AG04450 (cell line): ENCODE measurements at places on chromosomes 3 and 15.

- DNase-seq: no peak
These were observed 30.2 kb upstream of the FURIN start for GRCh38 chr15:90838139-90838538.

- DNase-seq: no peak
These were observed 69.5 kb downstream of the CADPS start for GRCh38 chr3:62805580-62806277.

DNA sequence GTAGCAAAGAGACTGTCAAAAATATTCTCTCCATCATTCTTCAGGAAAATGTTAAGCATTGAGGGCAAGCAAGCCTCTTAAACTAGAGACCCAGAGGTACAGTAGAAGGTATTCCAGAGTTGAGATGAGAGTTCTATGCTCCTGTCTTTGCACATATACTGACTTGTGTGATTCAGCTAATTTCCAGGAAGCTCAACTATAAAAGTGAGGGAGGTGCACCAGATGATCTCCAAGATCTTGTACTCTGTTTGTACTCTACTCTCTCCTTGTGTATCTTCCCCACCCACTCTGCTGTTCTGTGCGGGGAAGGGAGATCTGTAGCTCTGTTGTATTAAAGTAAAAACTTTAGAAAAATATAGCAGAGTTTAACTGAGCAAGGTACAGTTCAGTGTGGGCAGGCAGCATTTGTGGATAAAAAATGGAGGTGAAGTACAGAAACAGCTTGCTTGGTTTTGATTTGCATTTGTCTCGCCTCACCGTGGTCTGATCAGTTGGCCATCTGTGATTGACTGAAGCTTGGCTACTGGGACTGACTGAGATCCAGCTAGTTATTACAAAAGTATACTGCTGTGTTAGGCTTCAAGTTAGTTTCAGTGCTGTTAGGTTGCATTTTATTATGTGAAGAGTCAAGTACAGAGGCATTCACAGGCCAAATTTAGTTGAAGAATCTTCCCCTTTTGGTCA, 463.1 kb upstream of the GOLIM4 start:
- no peak for DNase-seq

- DNase-seq: no peak
These were observed 106.2 kb upstream of the AGTR1 start for GRCh38 chr3:148591525-148591924.

GRCh38 chr3:141401573-141402475, 33.5 kb downstream of the ZBTB38 start:
- DNase-seq: no peak

- DNase-seq: no peak
These were observed 123.0 kb upstream of the PROK2 start for GRCh38 chr3:71907996-71908395.

DNA sequence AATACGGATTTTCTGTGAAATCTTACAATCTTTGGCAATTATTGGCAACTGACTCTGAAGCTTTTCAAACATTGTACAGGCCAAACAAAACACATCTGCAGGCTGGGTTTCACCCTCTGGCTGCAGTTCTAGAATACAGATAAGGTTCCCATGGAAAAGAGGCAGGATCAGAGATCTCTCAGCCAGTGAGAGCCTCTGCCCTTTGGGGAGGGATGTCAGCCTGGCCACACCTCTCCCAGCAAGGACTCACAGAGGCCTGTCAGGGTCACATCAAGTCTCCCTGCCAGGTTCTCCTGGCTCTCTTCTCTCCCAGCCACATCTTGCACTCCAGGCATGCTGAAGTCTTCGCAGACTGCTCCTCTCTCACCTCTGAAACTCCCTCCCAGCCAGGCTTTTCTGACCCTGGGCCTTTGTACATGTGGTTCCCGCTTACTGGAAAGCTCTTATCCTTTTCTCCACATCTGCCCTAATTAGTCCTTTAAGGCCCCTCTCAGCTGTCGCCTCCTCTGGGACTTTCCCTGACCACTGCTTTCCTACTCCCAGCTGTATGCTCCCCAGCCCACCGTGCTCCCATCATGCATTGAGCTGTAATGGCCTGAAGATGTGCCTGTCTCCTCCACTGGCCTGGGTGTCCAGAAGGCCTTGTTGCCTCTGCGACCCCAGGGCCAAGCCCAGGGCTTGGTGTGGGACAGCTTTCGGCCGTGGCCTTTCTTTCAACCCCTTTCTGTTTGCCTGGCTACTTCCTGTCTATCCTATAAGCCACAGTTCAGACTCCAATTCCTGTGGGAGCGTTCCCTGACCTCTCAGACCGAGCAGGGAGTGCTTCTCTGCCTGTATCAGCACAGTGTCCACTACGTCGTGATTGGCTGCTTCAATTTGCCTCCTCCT, 4.3 kb downstream of the RBP1 start:
- peak; percentile 48 for DNase-seq

GRCh38 chr15:64006642-64007041, 39.6 kb downstream of the DAPK2 start:
- no peak for DNase-seq

- DNase-seq: no peak
These were observed 29.0 kb upstream of the FURIN start for GRCh38 chr15:90839187-90840071.

DNA sequence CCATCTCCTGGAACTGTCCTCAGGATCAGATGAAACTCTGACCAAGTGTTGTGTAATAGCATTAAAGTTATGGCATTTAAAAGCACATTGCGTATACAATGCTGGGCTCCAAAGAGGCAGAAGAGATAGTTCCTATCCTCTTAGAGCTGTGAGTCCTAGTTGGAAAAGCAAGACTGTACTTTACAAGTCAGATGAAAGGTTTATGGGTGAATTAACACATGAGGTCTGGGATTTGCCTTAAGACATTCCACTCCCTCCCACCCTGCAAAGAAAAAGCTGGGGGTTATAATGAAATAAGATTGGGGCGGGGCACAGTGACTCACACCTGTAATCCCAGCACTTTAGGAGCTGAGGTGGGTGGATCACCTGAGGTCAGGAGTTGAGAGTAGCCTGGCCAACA, 35.6 kb downstream of the SNAPC5 start:
- no peak for DNase-seq

DNA sequence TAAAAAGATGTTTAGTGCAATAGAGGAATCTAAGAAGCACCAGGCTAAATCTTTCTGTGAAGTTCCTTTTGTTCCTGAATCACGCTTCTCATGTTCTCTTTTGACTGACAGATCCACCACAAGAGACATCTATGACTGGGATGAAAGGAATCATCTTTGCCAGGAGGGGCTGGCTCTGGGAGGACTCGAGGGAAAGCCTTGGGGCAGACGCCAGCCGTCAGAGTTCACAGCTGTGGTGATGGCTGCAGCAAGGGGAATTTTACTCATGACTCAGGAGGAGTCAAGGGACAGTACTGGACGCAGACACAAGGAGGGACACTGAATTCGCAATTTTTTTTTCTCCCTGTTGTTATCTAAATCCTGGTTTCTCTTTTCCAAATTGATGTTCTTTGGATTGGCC, 38.7 kb downstream of the C3orf38 start:
- no peak for DNase-seq

DNA sequence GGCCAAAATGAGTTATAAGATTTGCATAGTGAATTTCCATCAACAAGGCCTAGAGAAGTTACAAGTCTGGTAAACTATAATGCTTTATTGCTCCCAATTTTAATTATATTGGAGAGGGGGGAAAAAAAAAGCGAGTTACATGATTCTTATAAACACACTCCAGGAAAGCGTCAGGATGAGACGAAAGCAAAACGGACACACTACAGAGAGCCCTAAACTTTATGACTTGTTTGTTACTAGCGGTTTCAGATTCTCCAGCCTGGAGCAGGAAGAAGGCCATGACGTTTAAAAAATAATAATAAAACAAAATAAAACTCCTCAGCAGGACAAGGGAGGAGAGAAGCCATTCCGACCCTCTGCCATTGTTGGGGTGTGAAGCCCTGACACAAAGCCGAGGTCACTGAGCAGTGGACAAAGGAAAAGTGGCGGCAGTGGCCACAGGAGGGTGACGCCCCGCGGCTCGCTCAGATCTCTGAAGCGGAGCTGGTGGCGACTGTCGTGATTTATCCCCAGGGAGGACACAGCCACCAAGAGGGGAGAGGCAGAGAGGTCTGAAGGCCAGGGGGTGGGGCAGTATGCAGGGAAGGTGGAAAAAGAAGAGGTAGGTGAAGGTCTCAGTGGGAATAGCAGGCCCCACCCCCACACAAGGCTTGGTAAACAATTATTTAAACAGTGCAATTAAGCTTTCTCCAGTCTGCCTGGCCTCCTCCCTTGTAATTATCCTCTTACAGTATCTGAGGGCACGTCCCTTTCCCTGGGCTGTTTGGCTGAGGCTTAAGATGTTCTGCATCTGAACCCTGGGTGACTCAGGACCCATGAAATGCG, 45.3 kb downstream of the ADAMTS9 start:
- no peak for DNase-seq

DNA sequence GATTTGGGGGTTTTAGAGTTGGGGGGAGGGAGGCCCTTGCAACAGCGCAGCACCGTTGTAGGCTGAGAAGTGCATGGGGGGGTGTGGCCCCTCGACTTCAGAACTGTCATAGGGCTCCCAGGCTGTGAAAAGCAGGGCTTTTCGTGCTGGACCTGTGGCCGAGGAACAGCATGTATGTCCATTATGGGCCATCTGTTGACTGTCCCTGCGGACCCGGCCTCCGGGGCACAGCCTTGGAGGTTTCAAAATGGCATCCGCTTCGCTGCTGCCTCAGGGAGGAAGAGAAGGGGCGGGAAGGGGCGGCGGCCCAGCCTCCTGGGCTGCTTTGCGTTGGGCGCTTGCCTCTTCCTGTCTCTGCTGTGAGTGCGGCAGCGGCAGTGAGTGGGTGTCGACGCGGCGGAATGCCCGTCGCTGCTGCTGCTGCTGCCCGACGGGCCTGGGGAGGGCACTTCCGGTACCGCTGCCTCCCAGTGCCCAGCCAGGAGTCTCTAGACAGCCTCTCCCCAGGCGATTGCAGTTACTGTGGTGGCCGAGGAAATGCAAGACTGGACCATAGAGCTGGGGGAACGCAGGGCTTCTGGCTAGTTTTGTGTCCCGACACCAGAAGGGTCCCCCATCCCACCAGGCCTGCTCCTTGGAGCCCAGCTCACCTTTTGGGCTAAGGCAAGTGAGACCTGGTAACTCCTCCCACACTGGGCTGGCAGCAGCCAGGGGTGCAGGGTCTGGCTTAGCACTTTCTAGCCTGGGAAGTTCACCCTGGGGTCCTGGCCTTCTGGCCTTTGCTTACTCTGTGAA, 1.9 kb downstream of the GNAI2 start:
- DNase-seq: no peak

GRCh38 chr15:60800299-60801072, 321.5 kb upstream of the ICE2 start:
- DNase-seq: no peak

DNA sequence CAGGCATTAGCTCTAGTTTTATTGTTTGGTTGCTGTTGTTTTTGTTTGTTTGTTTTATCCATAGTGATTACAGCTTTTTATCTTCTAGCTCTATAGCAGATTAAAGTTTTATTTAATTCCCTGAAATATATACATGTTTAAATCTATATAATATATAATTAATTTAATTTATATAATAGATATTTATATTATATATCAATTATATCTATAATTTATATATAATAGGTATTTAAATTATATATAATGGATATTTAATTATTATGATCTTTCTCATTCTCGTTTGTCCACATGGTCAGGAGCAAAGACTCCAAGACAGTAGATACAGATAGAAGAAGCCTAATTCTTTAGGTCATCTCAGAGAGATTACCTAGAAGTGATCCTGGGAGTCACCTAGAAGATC, 238.8 kb upstream of the GPR149 start:
- DNase-seq: no peak

DNA sequence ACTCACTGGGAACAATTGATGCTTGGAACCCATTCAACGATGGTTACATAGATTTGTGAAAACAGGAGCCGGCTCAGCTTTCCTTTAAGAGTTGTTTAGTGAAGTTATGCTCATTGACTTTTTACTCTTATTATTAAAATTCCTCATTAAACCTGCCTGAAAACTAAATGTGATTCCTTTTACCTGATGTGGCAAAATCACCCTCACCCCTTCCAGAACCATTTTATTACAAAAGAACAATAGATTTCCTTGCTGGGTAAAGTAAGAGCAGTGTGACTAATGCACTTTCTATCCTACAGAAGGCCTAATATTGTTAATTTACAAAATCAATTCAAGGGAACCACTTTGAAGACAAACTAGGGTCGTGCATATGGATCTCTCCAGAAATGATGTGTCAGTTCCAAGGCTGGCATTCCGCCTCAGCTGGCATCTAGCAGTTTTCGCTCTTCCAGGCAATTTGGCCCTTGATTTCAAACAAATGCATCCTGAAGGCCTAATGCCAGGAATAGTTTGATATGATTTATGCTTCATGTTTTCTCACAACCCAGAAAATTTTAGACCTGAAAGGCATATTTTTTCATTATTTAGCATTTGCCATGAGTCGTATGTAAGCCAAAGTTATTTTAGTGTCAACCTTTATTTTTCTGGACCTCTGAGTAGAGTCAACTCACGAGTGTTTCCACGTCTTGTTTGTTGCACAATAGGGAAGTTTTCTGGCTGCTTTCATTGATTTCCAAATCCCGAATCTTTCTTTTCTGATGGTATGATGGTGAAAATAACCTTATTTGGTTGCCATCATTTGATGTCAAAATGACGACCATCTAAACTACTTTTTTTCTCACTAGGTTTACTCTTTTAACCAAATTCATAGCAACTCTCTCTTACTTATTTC, 447.8 kb downstream of the MECOM start:
- no peak for DNase-seq

DNA sequence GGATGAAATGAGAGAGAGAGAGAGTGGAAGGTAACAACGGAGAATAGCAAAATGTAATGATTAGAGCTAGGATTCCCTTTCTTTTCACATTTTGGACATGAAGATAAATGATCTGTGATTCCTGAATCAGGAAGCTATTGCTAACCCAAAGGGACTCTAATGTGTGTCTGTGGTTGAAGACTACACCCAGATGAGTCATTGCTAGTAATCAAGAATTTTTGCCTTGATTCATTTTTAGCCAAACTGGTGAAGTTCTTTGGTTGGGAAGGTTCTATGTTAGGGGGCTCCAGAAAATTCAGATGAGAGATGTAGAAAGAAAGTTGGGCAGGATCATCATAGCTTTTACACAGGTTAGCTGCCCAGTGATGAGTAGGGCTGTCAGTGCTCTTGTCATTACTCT, 116.4 kb downstream of the DUT start:
- DNase-seq: no peak

GRCh38 chr15:91872356-91873137, 19.0 kb downstream of the SLCO3A1 start:
- no peak for DNase-seq

GRCh38 chr3:9091486-9092235, 128.4 kb upstream of the RAD18 start:
- no peak for DNase-seq

GRCh38 chr3:180229113-180229512, 192.4 kb upstream of the PEX5L start:
- DNase-seq: no peak

- DNase-seq: no peak
These were observed 17.0 kb upstream of the ANO10 start for GRCh38 chr3:43638594-43639447.

- DNase-seq: no peak
These were observed 1086.9 kb downstream of the DIPK2A start for GRCh38 chr3:145058483-145058882.
